ENCODE measurements at places on chromosomes 12 and 14.

GRCh38 chr12:20514598-20514997, 146.3 kb downstream of the PDE3A start:
- no peak for DNase-seq

DNA sequence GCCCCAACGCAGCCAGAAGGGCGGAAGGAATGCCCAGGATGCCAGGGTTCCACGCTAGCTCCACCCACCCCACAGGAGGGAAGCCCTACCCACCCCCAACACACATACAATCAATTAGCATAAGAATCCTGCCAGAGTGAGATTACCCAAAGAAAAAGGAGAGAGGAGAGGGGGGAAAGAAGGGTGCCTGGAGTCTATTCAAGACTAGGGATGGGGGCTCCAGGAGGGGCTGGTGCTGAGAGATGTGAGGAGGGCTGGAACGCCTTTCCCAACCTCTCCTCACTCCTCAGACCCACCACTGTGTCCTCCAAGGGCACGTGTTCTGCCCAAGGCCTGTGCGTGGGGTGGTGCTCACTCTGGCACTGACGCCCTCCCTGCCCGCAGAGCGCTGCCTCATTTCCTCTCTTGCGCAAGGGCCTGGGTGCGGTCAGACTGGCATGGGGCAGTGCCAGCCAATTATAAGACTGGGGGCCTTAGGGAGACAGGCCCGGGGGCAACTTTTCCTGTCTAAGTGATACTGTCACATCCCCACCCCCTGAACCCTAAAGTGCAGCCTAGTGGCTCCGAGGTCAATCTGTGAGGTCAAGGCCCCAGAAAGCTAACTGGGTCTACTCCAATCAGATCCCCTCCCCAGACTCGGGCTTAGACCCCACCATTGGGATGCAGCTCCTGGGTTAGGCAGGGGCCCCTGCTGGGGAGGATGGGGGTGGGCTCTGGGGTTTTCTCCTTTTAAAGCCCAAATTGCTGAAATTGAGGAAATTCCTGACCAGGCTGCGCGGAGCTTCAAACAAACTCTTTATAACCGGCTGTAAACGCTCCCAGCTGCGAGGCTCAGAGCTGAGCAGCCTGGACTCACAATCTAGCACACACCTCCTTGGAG, 10.2 kb upstream of the ITGB7 start:
- no peak for DNase-seq

DNA sequence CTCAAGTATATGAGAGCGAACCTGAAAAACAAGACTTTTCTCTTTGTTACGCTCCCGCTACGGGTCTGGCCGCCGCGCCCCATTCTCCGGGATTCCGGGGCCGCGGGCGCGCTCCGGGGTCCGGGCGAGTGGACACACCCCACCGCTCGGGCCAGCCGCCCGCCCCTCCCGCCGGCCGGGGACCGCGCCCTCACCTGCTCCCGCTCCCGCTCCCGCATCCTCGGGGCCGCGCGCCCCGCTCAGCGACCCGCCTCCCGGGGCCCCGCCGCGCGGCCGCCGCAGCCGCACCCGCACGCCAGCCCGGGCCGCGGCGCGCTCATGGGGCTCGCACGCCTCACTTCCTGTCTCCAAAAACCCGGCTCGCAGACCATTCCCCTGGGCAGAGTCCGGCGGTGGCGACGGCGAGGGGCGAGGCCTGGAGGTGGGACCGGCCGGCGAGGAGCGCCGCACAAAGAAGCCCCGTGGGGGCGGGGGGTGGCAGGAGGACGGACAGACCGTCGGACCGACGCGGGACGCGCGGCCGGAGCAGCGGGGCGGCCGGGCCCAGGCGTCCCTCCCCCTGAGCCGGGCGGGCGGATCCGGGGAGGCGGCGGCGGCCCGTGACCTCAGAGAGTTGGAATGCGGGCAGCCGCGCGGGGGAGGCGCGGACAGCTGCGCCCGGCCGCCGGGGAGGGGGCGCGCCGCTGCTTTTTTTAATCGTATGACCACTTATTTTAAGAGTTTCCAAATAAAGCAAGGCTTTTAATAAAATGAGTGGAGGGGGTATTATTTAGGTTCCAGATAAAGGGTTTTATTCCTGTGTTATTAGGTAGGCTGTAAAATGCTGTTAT, at the start of gene PTPN21:
PTPN21 (minus strand) TSS at position 551 of the 830 bp plus-strand sequence. CDS start 4,590 bp downstream, outside the sequence.
- DNase-seq, result no peak

GRCh38 chr14:99708449-99708848, 24.4 kb downstream of the CYP46A1 start:
- no peak for DNase-seq

DNA sequence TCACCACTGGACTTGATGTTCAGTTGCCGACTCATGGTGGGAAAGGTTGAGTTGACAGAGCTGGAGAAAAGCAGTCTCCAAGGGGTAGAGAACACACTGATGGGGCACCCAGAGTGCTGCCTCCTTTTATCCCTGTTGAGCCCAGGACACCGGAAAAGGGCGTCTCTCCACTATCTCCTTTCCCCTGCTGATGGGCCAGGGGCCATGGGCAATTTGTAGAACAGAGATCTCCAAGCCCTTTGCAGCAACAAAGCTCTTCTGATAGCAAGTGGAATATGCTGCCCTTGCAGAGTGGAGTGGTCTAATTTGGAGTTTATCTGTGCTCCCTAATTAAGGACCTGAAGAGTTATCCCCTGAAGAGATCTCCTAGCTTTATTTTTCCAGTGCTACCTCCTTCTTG, at the start of gene KRT74:
KRT74 (minus strand) TSS at position 101 of the 400 bp plus-strand sequence; CDS start at position 35, 66 bp downstream.
- DNase-seq, result no peak

DNA sequence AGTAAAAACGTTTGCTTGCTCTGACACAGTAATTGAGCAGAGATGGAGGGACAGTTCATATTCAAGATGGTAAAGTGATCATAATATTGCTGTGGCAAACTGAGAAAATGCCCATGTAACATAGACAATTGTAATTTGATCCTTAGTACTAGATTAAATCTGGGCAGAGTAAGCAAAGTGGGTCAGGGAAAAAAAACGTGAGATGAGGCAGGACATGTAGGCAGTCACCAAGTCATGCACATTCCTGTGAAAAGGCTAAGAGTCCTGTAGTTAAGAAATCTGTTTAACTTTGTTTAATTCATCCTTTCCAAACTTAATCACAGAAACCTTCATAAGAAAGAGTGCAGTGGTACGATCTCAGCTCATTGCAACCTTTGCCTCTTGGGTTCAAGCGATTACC, 16.1 kb downstream of the BTBD7 start:
- no peak for DNase-seq

- no peak for DNase-seq
Measured at GRCh38 chr12:118336123-118336522, 36.6 kb downstream of the TAOK3 start.

DNA sequence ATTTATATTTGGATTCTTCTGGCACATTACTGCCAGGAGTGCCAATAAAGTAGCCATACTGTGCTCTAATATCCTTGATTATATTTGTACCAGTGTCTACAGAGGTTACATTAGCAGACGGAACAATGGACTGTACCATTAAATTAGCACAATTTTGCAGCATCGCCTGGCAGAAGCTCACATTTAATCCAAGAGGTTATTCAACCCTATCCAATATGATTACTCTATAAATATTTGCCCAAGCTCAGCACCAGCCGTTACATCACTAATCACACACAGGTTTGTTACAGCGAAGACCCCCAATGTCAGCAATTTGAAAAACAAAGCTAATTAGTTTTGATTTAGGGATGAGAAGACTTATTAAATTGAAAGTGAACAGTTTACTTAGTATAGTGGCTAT, 16.9 kb upstream of the MGST1 start:
- no peak for DNase-seq

- DNase-seq, result no peak
Measured at GRCh38 chr12:119685375-119685774, 17.4 kb downstream of the PRKAB1 start.

DNA sequence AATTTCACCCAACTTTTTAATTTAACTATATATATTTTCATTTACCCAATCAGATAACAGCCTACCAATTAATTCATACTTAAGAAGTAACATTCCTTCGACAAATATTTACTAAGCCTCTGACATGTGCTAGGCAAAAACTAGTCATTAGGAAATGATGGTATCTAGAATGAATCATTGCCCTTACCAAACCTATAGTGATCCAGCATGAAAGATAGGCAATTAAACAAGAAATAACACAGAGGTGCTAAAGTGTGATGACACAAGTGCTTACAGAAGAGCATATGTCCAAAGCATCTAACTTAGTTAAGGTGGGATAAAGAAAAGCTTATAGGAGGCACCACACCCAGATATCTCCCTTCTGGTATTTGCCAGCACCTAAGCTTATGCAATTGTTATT, 166.5 kb upstream of the RASSF8 start:
- no peak for DNase-seq

GRCh38 chr12:11668611-11669010, 19.1 kb downstream of the ETV6 start:
- no peak for DNase-seq

DNA sequence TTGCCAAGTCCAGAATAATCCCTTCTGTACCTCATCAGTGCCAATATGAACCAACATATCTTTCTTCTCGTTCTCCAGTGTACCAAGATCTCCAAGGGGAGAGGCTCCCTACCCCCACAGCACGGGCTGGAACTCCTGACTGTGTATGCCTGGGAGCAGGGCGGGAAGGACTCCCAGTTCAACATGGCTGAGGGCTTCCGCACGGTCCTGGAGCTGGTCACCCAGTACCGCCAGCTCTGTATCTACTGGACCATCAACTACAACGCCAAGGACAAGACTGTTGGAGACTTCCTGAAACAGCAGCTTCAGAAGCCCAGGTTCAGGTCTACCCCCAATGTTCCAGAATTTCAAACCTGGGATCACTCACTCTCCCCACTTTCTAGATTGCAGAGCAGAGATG, 10.5 kb upstream of the OAS2 start:
- no peak for DNase-seq

DNA sequence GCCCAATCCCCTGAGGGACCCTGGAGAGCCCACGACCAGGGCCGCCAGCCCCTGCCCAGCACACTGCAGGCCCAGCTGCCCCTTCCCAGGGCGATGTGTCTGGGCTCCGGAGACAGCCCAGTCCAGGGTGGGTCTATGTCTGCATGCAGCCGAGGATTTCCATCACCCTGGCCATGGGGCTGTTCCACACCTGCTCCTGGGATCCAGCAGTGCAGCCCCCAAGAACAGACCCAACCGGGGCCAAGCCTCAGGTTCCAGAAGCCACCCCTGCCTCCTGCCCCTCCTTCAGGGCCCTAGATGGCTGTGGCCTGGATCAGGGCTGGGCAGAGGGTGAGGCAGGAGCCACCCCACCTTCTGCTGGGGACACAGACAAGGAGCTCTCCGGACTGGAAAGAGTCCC, 11.5 kb downstream of the C14orf180 start:
- DNase-seq, result no peak

- DNase-seq, result no peak
Measured at GRCh38 chr12:19223018-19223417, 93.5 kb downstream of the PLEKHA5 start.

DNA sequence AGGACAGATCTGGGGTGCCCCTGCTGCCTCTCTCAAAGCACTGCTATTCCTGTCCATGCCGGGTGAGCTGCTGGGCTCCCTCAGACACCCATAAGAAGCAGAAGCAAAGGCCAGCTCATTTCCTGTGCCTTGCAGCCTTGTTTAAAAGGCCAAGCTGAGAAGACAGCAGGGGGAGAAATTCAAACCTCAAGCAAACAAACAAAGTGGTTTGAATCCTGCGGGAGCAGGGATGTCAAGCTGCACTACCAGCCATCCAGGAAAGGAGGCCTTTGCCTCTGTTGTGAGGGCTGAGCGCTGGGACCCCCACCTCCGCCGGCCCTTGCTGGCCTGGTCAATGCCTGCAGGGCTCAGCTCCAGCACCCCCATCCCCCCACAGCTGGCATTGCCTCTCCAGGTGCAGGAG, 176.5 kb downstream of the PIWIL1 start:
- no peak for DNase-seq

- DNase-seq, result no peak
Measured at GRCh38 chr14:85687456-85687855, 157.5 kb downstream of the FLRT2 start.

GRCh38 chr14:78278464-78279250, 108.5 kb downstream of the NRXN3 start:
- DNase-seq, result no peak

GRCh38 chr14:77145975-77146740, 4.6 kb upstream of the ZDHHC22 start:
- no peak for DNase-seq

DNA sequence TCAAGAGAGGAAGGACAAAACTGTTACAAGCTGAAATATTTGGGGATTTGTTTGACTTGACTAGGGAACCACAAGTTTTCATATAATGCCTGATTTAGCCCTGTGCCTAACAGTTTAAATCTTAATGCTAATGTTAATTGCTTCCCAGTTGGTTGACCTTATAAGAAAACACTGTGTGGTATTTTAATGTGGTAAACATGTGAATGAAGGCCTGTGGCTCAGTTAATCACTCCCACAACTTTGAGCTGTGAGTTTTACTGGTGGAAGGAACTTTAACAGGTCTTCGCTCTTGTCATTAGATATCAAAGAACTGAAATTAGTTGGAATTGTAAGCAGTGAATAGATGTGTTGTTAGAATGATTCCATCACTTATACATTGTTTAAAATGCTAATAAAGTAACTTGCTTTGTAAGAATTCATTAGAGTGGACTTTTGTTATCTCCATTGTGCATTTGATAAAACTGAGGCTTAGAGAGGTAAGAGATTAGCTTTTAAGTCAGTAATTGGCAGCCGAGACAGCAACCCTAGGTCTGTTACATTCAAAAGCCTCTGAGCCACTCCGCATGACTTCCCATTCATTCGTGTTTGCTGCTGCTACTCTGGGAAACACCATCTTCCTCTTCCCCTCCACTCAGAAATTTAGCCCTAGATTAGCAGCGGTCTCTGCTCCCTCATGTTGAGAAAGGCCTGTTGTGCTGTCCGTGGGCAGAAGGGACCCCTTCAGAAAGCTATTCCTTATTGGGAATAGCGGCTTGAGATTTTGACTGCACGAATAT, 1.0 kb upstream of the TBK1 start:
- no peak for DNase-seq

GRCh38 chr12:57242691-57243454, 8.1 kb downstream of the STAC3 start:
- no peak for DNase-seq

- DNase-seq, result no peak
Measured at GRCh38 chr14:95077345-95077744, 80.0 kb downstream of the DICER1 start.

DNA sequence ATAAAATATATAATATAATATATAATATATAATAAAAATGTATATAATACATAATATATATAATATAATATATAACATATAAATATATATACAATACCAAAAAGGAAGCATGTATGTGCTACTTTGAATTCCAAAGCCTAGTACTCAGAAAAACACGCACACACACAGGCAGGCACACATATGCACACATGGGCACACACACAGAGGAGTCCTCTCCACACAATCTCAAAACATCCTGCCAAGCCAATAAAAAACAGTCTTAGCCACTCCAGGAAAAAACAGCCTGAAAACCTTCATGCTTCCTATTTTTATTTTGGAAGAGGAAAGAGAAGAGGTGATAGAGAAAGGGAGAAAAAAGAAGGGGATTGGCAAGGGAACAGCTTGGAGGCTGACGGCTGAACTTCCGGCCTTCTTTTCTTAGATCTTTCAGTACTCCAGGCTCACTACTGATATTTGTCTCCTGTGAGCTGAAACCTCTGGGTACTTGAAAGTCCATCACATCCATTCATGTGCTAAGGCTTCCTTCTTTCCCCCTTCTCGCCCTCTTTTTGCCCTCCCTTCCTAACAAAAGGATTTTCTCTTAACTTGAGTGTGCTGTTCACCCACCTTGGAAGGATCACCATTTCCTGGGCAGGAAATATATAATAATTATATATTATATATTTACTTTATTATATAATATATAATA, 394.2 kb downstream of the NUAK1 start:
- DNase-seq, result no peak
